ENCODE measurements at places on chromosomes 6 and 20.

GRCh38 chr6:44470746-44471145 is 83.2 kb downstream of the CDC5L start:
- no peak for DNase-seq

- no peak for DNase-seq
These were observed 244.7 kb downstream of the PTPRK start for GRCh38 chr6:128275681-128276080.

- peak; percentile 15 for DNase-seq
These were observed 91.4 kb upstream of the RNF217 start for GRCh38 chr6:124870611-124871459.

- no peak for DNase-seq
These were observed 894 bp downstream of the PYGB start for GRCh38 chr20:25248786-25249172.

DNA sequence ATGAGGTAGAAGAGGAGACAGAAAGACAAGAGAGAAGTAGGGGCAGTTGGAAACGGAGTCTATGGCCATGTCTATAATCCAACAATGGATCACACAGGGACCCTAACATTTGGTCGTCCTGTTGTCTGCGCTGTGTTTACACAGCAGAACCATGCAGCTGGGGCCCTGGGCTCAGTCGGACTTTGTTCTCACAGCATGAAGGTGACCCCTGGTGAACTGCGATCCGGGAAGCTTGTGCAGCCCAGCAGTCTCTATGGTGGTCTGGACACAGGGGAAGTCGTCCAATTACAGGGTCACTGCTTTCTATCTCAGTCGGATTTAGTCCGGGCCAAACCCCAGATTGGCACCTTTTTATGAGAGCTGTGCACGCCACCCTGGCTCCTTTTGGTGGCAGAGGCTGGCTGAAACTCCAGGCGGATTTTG is 153.6 kb downstream of the FOXA2 start:
- peak; percentile 93 for DNase-seq

DNA sequence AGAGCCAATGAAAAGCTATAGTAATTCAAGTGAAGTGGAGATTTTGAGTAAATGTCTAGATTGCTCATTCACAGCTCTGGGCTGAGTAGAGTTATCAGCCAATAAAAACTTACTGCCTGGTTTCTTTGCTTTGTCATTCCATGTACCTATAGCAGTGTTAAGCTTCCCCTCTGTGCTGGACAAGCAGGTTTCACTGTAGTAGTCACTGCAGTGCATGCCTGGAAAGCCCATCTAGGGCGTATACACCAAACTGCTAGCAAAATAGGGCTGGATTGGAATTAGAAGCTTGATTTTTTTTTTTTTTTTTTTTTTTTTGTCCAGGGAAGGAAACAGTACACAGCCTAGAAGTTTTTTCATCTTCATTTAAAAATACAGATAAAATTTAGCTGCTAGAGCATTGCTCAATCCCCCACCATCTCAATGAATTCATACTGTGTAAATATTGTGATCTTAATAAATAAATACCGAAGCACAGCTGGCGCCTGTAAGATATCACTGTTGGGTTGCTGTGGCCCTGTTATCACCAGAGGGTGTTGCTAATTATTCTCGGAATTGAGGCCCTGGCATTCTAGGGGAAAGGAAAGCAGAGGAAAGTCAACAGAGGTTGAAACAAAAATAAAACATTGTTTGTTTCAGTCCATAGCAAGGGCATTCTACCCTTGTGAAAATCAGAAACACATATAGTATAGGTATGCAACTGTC is 968.5 kb upstream of the GJE1 start:
- no peak for DNase-seq

DNA sequence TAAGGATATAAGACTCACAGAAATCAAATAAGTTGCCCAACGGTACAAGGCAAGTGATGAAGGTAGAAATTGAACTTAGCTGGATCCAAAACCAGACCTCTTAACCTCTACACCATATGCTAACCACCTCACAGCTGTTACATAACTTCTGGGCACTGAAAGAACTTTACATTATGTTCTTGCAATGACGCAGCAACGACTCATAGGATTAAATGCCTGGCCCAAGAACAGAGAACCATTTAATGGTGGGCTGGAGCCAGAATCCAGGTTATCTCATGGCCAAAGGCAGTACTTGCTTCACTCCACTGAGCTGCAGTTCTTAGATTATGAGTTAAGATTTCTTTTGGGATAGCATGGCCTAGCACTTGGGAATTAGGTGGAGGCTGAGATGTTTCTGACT is 4.4 kb downstream of the TRMT6 start:
- no peak for DNase-seq

DNA sequence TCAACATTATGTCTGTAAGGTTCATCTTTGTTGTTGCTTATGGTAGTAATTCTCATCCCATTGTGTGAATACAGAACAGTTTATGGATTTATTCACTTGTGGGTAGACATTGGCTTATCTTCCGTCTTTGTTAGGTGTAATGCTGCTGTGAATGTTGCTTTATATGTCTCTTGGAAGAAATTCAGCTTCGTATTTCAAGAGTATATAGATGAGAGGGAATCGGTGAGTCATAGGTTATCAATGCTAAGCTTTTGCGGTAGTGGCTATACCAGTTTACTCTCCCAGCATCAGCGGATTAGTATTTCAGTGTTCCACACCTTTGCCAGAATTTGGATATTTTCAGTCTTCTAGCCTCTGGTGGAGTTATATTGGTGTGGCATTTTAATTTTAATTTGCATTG is 77.8 kb downstream of the ZFAND3 start:
- no peak for DNase-seq

DNA sequence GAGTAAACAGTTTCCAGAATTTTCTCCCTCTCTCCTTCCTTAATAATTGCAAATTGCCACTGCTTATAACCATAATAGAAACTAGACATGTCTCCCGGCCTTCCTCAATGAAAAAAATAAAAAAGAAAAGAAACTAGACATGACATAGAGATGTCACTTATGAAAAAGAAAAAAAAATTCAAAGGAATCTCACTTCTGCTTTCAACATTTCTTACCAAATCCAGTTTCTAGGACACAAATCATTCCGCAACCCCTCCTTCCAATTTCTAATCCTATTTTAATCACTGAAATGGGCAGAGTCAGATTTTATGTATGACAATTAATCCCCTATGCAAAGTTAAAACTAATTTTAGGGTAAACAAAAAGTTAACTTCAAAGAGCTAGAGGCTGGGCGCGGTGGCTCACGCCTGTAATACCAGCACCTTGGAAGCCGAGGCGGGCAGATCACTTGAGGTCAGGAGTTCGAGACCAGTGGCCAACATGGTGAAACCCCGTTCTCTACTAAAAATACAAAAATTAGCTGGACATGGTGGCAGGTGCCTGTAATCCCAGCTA is 40.1 kb upstream of the EEF1A1 start:
- no peak for DNase-seq

DNA sequence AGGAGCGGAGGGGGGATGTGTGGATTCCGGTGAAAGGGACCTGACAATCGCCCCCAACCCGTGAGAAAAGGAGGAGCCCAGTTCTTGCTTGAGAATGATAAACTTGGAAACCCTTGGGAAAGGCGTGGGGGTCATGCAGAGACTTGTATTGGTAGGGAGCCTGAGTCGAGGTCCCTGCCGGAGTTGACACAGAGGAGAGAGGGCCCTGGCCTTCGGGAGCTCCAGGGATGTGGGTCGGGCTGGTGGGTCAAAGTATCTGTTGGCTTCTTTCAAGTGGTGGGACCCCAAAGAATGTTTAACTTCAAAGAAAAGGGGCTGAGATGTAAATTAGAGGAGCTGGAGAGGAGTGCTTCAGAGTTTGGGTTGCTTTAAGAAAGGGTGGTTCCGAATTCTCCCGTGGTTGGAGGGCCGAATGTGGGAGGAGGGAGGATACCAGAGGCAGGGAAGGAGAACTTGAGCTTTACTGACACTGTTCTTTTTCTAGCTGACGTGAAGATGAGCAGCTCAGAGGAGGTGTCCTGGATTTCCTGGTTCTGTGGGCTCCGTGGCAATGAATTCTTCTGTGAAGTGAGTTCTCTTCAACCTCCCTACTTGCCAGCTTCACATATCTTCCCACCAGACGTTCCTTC is 571 bp downstream of the CSNK2B start:
- no peak for DNase-seq

All from SHP77 (cell line).